Esophagus muscularis mucosa (tissue), 4 donors: ENCODE measurements at places on chromosomes 6 and 20. TPM values are rescaled to one million over a fixed set of nuclear protein-coding genes. Genes with fewer than 3 reads are reported as not detected.

GRCh38 chr6:3377536-3378397, 79.1 kb downstream of the SLC22A23 start:
- H3K4me3 ChIP-seq: no peak overlapping the region
- H3K27me3 ChIP-seq: no peaks in the 10 kb centered on the region
- DNase-seq: no peak

- H3K36me3 ChIP-seq: peaks cover 34% of the 10 kb centered on the region
- peak overlapping the region; percentile 97 for H3K27ac ChIP-seq
- H3K4me1 ChIP-seq: peaks cover 81% of the 10 kb centered on the region
Measured at GRCh38 chr6:43774776-43775534, 4.9 kb downstream of the VEGFA start.

GRCh38 chr20:51712501-51713212, 55.5 kb downstream of the ATP9A start:
- no peak for DNase-seq
- H3K4me3 ChIP-seq: no peak overlapping the region
- peaks cover 19% of the 10 kb centered on the region for H3K36me3 ChIP-seq
- no peaks in the 10 kb centered on the region for H3K4me1 ChIP-seq
- no peaks in the 10 kb centered on the region for H3K27me3 ChIP-seq

DNA sequence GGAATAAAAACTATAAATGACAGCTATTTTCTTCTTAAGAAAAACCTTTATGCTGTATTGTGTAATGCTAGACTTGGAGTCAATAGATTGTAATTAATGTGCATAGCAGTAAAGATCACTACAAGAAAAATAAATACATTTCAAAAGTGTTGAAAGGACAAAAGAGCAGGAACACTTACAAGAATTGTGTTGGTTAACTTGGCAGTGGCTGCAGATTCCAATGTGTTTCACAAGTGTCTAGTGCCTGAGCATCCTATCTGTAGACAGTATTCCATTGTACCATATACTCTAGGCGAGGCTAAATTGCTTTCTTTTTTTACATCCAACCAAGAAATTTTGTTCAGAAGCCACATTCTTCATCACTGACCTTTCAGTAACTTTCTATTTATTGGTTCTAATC, 924.1 kb downstream of the EPHA7 start:
- no peak overlapping the region for H3K27ac ChIP-seq
- no peaks in the 10 kb centered on the region for H3K36me3 ChIP-seq
- H3K4me3 ChIP-seq: no peak overlapping the region
- DNase-seq: no peak

DNA sequence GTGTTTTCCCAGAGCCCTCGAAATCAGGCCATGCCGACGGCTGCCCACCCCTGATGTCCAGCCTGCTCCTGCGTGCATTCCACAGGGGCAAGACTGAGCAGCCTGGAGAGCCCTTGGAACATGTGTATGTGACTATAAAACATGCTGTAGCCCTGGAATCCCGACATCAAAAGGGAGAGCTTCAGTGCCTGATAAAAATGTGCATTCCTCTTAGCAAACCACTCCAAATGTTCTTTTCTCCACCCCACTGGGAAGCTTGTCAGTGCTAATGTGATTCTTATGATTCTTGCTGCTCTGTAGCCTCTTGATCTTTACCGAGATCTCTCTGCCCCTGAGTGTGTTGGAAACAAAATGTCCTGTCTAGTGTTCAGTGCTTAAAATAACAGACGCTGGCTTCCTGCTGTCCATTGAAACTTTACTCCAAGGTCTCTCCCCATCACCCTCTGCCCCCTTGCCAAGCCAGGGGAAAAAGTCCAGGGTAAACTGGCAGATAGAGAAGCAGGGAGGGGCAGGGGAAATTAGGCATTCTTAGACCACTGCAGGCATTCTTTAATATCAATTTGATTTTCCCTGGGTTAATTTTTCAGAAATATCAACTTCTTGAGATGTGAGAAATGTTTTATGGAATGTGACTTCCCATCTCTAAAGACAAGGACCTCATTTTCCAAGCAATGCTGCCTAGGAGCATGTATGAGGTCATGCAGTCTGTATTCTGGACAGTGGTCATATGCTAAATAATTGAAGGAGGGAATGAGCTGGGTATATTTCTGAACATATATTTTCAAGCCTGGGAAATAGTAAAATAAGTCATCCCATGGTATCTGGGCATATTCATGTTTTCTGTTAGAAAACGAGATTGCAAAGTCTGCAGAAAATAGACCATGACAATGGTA, 73.8 kb upstream of the ISM1 start:
- no peak for DNase-seq
- H3K4me1 ChIP-seq: no peaks in the 10 kb centered on the region
- no peak overlapping the region for H3K4me3 ChIP-seq
- H3K36me3 ChIP-seq: no peaks in the 10 kb centered on the region
- H3K27ac ChIP-seq: no peak overlapping the region
- H3K27me3 ChIP-seq: no peaks in the 10 kb centered on the region

DNA sequence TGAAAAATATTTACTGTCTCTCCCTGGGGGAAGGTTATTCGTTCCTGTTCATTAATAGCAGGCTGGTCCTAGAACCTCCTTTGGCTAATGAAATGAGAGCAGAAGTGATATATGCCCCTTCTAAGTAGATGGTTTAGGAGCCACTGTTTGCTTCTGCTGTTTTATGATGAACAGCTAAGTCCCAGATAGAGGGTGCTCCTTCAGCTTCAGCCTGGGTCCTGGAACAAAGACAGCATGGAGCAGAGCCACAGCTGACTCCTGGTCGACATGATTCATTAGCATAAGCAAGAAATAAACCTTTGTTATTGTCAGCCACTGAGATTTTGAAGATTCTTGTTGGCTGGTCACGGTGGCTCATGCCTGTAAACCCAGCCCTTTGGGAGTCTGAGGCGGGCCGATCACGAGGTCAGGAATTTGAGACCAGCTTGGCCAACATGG, 47.8 kb upstream of the ARMC2 start:
- H3K4me3 ChIP-seq: no peak overlapping the region
- no peaks in the 10 kb centered on the region for H3K4me1 ChIP-seq
- DNase-seq: no peak
- H3K27me3 ChIP-seq: no peaks in the 10 kb centered on the region
- H3K27ac ChIP-seq: no peak overlapping the region

DNA sequence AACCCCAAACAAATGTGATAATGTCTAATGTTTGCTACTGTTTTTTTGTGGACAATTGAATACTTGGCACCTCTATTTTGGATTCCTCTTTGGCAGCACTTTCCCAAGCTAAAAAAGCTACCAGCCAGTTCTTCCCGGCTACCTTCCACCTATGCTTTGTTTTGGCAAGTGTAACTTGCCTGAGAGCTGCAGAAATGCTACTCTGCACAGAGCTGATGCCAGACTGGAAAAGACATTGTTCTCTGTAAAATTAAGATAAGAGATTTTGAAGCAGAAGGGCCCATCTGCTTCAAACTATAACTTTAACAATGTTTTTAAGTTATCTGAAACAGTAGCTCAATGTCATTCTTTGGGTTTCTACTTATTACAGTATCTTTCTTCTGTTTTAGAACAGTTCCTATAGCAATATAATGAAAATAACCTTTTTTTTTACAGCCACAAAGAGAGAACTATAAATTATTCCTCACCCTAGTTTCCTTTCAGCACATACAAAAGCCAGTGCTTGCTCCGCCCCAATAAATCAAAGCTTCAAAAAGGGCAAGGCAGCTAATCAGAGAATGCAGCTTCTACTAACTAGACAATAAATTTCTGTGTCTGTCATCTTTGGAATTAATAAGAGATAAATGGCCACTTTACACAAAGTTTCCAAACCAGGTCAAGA, 183.1 kb downstream of the UBE3D start:
- no peak overlapping the region for H3K4me3 ChIP-seq
- H3K27me3 ChIP-seq: no peaks in the 10 kb centered on the region
- no peaks in the 10 kb centered on the region for H3K4me1 ChIP-seq
- no peak overlapping the region for H3K27ac ChIP-seq
- no peaks in the 10 kb centered on the region for H3K36me3 ChIP-seq

DNA sequence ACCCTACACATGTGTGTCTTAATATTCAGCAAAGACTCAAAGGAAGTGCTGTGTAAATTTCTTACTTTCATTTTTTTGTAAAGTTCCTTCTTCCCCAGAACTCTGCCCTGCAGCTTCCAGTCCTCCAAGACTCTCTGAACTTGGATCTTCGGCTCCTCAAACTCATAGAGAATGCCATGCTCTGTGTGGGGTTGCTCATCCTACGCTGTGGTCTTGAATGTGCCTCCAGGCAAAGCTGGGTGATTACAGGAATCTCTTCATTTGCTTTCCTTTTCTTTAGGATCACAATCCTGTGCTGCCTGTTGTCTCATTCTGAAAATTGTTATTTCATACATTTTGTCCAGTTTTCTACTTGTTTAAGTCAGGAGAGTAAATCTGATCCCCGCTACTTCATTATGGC, 14.5 kb upstream of the CDC5L start:
- DNase-seq: no peak
- no peaks in the 10 kb centered on the region for H3K27me3 ChIP-seq
- H3K27ac ChIP-seq: no peak overlapping the region
- no peak overlapping the region for H3K4me3 ChIP-seq

DNA sequence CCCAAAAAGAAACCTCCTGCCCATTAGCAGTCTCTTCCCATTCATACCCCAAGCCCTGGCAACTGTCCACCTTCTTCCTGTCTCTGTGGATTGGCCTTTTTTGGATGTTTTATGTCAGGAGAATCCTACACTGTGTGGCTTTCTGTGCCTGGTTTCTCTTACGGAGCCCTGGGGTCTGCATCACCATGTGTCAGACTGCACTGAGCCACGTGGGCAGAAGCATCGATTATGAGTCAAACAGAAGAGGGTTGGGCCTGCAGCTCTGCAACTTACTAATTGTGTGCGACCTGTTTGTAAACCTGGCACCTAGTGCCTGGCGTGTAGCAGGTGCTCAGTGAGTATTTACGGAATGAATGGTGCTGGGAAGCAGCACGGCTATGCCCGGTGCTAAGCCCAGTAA, 62.6 kb downstream of the IGF2R start:
- H3K4me3 ChIP-seq: no peak overlapping the region
- H3K27ac ChIP-seq: no peak overlapping the region
- peak; percentile 42 for DNase-seq
- H3K27me3 ChIP-seq: no peaks in the 10 kb centered on the region
- peaks cover 30% of the 10 kb centered on the region for H3K4me1 ChIP-seq

DNA sequence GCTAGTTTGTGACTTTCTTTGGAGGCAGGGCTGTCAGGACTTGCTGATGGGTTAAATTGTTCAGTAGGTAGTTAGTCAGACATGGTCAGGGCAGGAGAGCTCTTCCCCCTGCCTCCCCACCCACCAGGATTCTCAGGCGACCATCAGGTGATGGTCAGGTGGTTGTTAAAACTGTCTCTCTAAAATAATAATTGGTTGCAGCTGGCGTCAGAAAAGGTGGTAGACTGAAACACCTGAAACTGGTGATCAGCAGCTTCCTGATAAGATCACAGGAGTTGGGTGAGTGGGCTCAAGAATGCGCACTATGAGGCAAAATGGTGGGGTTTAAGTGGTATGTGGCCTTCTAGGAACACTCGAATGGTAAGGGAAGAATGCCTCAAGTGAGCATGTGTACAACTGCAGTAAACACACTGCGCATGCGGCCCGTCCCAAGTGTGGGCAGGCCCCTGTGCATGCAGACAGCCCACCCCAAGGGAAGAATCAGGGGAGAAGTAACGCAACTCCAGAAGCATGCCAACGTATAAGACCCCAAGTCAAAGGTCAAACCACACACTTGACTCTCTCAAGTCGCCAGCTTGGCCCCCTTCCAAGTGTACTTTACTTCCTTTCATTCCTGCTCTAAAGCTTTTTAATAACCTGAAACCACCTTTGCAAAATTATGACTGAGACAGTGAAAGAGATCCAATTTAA, 7.9 kb upstream of the BLCAP start:
- H3K27me3 ChIP-seq: no peaks in the 10 kb centered on the region
- no peak overlapping the region for H3K27ac ChIP-seq
- no peak for DNase-seq
- no peaks in the 10 kb centered on the region for H3K4me1 ChIP-seq
- no peaks in the 10 kb centered on the region for H3K36me3 ChIP-seq
- H3K4me3 ChIP-seq: no peak overlapping the region

DNA sequence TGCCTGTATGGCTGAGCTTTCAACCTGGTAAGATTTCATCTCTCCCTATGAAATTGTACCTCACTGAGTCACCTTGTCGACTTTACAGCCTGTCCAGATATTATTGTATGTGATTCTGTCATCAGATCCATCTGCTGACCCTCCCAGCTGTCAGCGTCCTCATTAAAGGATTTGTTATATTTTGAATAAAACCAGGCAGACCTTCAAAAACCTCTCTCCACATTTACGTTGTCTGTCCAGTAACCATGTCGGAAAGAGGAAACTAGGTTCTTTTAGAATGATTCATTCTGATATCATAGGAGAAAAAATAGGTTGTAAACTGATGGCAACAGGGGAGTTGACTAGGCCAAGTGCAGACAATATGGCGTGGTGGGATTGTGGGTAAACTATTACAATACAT, 38.5 kb downstream of the TSPYL4 start:
- no peaks in the 10 kb centered on the region for H3K27me3 ChIP-seq
- H3K4me3 ChIP-seq: no peak overlapping the region
- H3K27ac ChIP-seq: no peak overlapping the region
- H3K4me1 ChIP-seq: peaks cover 8% of the 10 kb centered on the region
- H3K36me3 ChIP-seq: no peaks in the 10 kb centered on the region
- no peak for DNase-seq

DNA sequence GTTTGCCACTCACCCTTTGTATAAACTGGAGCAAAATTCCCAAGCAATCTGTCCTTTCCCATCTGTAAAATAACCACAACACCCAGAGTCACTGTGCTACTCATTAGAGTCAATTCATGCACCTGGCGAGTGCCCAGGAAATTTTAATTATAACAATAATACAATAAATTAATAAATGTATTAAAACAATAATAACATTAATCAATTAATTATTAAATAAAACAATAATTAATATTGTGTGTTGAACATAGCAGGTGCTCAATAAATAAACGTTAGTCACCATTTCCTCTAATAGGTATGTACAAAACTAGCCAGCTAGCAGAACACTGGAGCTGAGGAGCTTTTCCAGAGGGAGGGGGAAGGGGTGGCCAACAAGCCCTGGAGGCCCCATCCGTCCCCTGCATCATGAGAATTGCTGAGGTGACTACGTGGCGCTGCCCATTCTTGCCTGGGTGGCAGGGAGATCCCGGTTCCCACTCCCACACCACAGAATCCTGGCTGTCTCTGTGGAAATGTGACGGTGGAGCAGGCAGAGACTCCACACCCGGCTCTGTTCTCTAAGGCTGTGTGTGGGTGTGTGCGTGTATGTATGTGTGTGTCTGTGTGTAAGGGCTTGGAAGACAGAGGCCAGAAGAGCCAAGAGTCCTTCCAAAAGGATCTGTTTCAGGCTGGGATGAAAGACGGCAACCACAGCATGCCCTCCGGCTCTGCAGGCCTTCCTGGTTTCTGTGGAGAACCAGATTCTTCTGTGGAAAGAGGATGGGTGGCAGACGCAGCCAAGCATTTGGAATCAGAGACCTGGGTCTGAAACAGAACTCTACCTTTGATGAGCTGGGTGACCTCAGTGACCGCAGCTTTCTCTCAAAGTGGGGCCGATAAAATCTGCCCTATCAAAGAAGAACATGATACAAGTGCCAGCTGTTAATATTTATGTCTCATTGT, 18.8 kb upstream of the EZR start:
- no peak overlapping the region for H3K4me3 ChIP-seq
- H3K27me3 ChIP-seq: no peaks in the 10 kb centered on the region
- H3K36me3 ChIP-seq: no peaks in the 10 kb centered on the region
- DNase-seq: no peak
- H3K27ac ChIP-seq: no peak overlapping the region

BPI gene
- 0.92 TPM for total RNA-seq

SERPINB1 gene
- total RNA-seq: 23.3 TPM

SPTLC3 gene
- total RNA-seq: 4.7 TPM

HTR1B gene
- 1.5 TPM for total RNA-seq

DDX43 gene
- 0.80 TPM for total RNA-seq

POU5F1 gene
- not detected for total RNA-seq

PRL gene
- total RNA-seq: not detected
